ENCODE measurements at places on chromosomes 12 and 14. TPM values are rescaled to one million over a fixed set of nuclear protein-coding genes. Genes with fewer than 3 reads are reported as not detected.
A peak's percentile ranks its signal among the peaks of the same experiment; 100 is the strongest.

The DLGAP5 gene
- total RNA-seq: 90.2 TPM

The SSTR1 gene
- total RNA-seq: not detected

The ESR2 gene
- total RNA-seq: 0.14 TPM

The TPH2 gene
- not detected for total RNA-seq

The SLC11A2 gene
- total RNA-seq: 38.4 TPM

The RGS6 gene
- total RNA-seq: 0.61 TPM

The ORMDL2 gene
- 27.0 TPM for total RNA-seq

The TMEM233 gene
- total RNA-seq: not detected

The PEBP1 gene
- 89.2 TPM for total RNA-seq

The RIPK3 gene
- 11.8 TPM for total RNA-seq

- no peak for DNase-seq
These were observed 16.4 kb downstream of the TRMT61A start for GRCh38 chr14:103545219-103545914.

DNA sequence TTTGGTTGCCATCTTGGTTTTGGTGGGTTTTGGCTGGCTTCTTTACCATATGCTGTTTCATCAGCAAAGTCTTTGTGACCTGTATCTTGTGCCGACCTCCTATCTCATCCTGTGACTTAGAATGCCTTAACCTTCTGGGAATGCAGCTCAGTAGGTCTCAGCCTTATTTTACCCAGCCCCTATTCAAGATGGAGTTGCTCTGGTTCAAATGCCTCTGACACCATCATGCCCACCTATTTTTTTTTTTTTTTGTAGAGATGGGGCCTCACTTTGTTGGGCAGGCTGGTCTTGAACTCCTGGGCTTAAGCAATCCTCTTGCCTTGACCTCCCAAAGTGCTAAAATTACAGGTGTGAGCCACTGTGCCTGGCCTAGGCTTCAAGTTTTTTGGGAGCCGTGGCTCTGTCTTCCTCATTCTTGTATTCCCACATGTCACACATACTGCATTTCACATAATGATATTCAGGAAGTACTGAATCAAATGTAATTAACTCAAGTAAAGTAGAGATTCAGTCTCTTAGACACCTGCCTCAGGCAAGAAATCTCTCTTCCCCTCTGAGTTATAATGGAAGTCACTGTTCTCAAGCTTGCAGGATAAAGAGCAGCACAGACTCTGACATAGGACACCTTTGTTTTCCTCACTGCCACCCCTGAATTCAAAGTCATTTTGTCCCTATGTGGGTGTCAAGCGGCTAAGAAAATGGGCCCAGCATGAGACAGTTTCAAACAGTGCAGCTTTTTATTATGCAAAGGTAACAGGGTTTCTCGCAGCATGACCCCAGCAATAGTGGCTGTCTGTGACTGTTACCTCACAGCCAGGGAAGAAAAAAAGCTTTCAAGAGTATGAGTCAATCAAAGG lies 159.0 kb downstream of the PTPN11 start:
- no peak for DNase-seq

GRCh38 chr12:100860611-100861010 lies 66.0 kb downstream of the ANO4 start:
- DNase-seq: no peak

- no peak for DNase-seq
These were observed 54.9 kb upstream of the TMX1 start for GRCh38 chr14:51185180-51185579.

- DNase-seq: no peak
These were observed 49.9 kb upstream of the PTPRO start for GRCh38 chr12:15272376-15272775.

GRCh38 chr14:32608857-32609256 lies 279.8 kb downstream of the AKAP6 start:
- no peak for DNase-seq

GRCh38 chr12:64749461-64750200 lies 9.6 kb downstream of the GNS start:
- DNase-seq: no peak

GRCh38 chr14:21498540-21499526 lies 12.3 kb downstream of the METTL3 start:
- peak; percentile 21 for DNase-seq

- no peak for DNase-seq
These were observed 30.0 kb upstream of the WSCD2 start for GRCh38 chr12:108099073-108099472.

- no peak for DNase-seq
These were observed 131.0 kb upstream of the LMNTD1 start for GRCh38 chr12:25684070-25684469.

- no peak for DNase-seq
These were observed 40.2 kb downstream of the HSP90AA1 start for GRCh38 chr14:102046337-102047278.

DNA sequence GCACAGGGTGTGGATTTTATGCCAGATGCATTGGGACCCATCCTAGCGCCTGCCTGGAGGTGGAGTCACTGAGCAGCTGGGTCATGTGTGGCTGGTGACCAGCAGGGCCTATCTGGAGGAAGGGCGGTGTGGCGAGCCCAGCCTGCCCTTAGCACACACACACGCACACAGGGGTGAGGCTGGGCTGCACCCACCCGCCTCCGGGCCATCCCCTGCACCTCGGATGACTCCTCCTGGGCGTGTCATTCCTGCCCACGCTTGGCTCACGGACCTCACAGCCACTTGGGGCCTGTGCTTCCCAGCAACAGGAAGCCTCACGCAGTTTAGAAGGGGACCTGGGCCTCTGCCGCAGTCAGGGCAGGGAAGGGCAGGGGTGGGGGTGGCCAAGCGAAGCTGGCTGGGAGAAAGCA lies 36.2 kb upstream of the FZD10 start:
- DNase-seq: no peak

DNA sequence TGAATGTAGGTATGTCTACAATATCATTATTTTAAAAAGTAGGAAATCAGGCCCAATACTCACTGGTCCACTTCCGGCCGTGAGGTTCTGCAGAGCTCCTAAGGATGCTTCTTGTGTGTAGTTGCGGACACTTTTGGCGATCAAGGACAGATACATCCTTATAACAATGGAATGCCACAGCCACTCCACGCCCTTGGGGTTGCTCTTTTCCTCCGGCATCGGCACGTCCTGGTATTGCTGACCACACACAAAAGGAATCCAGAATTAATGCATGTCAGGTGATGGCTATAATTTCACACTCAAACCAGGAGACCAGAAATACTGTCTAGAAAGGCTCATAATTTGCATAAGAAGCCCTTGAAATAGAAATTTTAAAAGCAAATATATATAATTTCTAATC lies 65.6 kb upstream of the YARS2 start:
- DNase-seq: no peak

GRCh38 chr14:75542588-75543091 lies 20.4 kb downstream of the BATF start:
- peak; percentile 88 for DNase-seq

- no peak for DNase-seq
These were observed 243.7 kb downstream of the PAX9 start for GRCh38 chr14:36905272-36905888.

- DNase-seq: no peak
These were observed 1202.3 kb downstream of the BCL11B start for GRCh38 chr14:98069712-98070171.

DNA sequence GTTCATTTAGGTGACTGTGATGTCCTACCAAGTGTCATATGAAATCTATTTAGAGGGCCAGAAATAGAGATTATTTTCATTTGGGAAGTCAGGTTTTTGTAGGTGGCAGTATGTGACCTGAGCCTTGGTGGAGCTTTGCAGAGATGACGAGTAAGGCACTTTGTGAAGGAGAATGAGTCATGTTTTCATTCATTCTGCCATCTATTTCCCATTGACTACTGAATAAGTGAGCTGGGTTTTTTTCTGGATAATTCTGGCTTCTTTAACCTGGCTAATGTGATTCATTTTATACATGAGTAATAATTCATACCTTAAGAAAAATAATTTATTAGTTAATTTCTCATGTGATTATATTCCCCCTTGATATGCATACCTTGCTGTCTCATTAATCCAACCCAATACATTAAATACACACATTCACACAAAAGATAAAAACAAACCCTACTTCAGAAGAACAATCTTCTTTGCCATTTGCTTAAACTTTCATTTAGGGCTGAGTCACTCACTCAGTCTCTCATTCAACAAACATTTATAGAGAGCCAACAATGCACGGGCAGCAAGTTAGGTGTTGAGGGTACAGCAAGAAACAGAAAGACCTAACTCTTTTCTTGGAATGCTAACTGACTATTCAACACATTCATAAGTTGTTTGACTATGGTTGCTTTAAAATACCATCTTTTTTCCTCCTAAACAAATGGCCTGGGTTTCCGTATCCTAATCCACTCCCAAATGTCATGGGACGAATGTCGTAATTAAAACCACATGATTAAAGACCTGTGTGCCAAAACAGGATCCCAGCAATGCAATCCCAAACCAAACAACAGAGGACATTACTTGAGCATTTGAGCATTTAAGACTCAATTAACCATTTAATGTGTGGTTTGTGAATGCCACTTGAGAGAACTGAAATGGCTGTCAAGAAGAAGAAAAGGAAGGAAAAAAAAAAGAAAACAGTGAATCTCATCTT lies 78.0 kb downstream of the KITLG start:
- DNase-seq: no peak

Measured in activated naive CD4-positive, alpha-beta T cell treated with anti-CD3 and anti-CD28 coated beads, Interleukin-2, amount 50 U/mL, for 72 hours (primary cell).